Thymus (tissue), 14 donors: ENCODE measurements at places on chromosomes 7 and 10.

DNA sequence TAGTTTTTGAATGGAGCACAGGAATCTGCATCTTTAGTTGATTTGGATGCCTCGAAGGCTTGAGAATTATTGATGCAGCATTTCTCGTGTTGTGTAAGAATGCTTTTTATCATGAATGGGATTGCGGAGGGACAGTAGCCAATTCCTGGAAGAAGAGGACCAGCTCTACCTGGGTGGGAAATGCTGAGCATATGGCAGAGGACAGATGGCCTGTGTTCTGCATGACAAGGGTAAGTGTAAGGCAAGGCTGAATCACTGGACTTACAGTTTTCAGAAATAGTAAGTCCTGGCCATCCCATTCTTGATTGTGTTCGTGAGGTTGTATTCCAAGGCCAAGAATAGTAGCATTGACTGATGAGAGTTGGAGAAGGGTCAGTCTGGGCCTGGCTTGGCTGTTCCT is 15.9 kb downstream of the RP9 start:
- no peak for DNase-seq

DNA sequence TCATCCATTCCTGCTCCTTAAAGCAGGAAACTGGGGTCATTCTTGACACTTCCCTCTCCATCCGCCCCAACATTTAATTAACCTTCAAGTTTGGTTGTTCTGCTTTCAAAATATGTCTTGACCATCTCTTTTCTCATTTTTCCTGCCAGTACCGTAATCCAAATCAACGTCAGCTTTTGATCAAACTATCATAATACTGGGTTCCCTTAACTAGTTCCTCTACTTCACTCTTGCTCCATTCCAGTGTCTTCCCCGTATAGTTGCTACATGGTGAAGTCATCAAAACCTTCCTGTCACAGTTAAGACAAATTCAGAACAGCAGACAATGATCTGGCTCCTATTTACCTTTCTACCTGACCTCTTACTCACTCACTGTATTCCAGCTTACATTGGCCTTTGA is 6.6 kb upstream of the KLF14 start:
- no peak for DNase-seq

GRCh38 chr10:79401015-79401921 is 44.2 kb downstream of the ZCCHC24 start:
- DNase-seq: no peak

GRCh38 chr7:117974891-117975290 is 101.7 kb upstream of the CTTNBP2 start:
- DNase-seq: no peak

- peak; percentile 73 for DNase-seq
Observed at GRCh38 chr10:61900829-61901792, at the start of gene ARID5B. Gene ARID5B (plus strand): TSS chr10:61901699. CDS start chr10:61901710, 11 bp downstream.

DNA sequence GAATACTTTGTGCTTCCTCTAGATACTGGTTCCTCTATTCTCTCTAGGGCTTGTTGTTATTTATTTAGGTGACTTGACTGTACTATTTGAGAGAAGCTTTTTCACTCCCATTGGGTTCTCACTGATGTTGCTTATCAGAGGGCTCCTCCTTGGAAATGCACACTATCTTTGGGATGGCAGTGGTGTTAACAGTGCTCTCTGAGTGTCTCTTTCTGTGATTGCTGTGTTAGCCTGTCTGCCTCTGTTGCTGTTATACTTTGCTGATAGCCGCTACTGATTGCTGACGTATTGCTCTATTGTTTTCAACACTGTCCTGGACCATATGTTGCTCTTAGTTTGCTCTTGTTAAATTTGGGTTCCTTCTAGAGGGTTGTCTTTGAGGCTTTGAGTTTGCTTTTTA is 34.7 kb downstream of the ZNF33A start:
- DNase-seq: no peak

GRCh38 chr7:127387974-127388373 is 4.5 kb downstream of the ZNF800 start:
- no peak for DNase-seq

GRCh38 chr7:105493196-105493922 is 28.7 kb downstream of the PUS7 start:
- DNase-seq: no peak

- DNase-seq: no peak
Observed at GRCh38 chr10:82221601-82222149, 346.7 kb downstream of the NRG3 start.

DNA sequence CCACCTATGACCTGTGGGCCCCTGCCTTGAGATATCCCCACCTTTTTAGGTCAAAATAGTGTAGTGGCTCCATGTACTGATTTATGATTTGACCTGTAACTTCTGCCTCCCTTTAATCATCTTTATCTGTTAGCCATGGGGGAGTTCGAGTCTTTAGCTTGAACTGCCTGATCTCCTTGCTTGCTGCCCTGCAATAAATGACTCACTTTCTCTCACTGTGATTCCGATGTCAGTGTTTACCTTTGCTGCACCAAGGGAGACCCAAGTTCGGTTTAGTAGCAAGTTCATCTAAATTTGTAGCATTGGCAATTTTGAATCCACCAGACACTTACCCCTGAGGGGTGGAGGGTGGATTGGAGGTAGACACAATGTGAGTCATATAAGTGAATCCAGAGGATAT is 814.6 kb upstream of the AUTS2 start:
- no peak for DNase-seq

- no peak for DNase-seq
Observed at GRCh38 chr7:47852330-47853245, 95.7 kb downstream of the PKD1L1 start.

GRCh38 chr10:119090026-119090795 is 9.6 kb upstream of the EIF3A start:
- DNase-seq: no peak
